Activated CD8-positive, alpha-beta T cell treated with anti-CD3 and anti-CD28 coated beads for 36 hours (primary cell): ENCODE measurements at places on chromosomes 6 and 20. TPM values are rescaled to one million over a fixed set of nuclear protein-coding genes. Genes with fewer than 3 reads are reported as not detected.

Gene IL20RA
- not detected for total RNA-seq

Gene UST
- 1.5 TPM for total RNA-seq

Gene MAFB
- not detected for total RNA-seq

Gene HTR1E
- not detected for total RNA-seq

Gene TMEM217
- total RNA-seq, result 4.0 TPM

Gene HUS1B
- total RNA-seq, result 0.40 TPM

Gene E2F1
- total RNA-seq, result 72.0 TPM

Gene RBPJL
- total RNA-seq, result not detected

Gene MYB
- 50.9 TPM for total RNA-seq

Gene LKAAEAR1
- total RNA-seq, result 0.43 TPM

Gene RHAG
- total RNA-seq, result not detected

Gene APCDD1L
- not detected for total RNA-seq

Gene RBM12
- total RNA-seq, result 114 TPM

Gene KIAA0408
- 2.6 TPM for total RNA-seq

Gene SIRPD
- not detected for total RNA-seq

Gene POPDC3
- not detected for total RNA-seq

- no peaks in the 10 kb centered on the region for H3K27me3 ChIP-seq
- no peak overlapping the region for H3K4me3 ChIP-seq
- no peaks in the 10 kb centered on the region for H3K36me3 ChIP-seq
These were observed 163.8 kb downstream of the AIG1 start for GRCh38 chr6:143224516-143224915.

GRCh38 chr6:31092769-31093505 lies 19.4 kb downstream of the C6orf15 start:
- H3K4me3 ChIP-seq, result no peak overlapping the region
- peaks cover 36% of the 10 kb centered on the region for H3K4me1 ChIP-seq
- H3K36me3 ChIP-seq, result no peaks in the 10 kb centered on the region
- no peaks in the 10 kb centered on the region for H3K27me3 ChIP-seq
- H3K27ac ChIP-seq, result no peak overlapping the region
- no peak for DNase-seq

GRCh38 chr6:48919555-48919954 lies 543.5 kb downstream of the MMUT start:
- H3K4me3 ChIP-seq, result no peak overlapping the region
- no peaks in the 10 kb centered on the region for H3K27me3 ChIP-seq
- H3K27ac ChIP-seq, result no peak overlapping the region

DNA sequence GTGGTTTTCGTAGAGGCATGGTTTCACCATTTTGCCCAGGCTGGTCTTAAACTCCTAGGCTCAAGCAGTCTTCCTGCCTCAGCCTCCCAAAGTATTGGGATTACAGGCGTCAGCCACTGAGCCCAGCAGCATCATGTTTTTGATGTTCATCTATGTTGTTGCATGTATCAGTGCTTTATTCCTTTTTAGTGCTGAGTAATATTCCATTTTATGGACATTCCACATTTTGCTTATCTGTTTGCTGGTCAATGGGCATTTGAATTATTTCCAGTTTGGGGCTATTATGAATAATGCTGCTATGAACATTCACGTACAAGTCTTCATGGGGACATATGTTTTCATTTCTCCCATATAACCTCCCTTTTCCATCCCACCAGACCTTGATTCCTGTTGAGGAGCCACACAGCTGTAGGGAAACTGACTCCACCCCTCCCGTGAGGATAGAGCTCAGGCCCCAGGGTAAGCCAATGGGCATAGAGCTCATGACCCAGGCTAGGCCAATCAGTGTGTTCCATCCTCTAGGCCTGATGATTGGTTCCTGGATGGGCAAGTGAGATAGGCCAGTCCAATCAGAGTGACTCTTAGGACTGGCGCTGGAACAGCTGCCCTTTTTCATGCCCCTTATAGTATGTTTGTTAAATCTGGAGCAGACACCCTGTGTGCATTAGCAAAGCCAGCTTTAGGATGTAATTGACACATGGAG lies 49.5 kb downstream of the DLGAP4 start:
- DNase-seq, result no peak
- peaks cover 9% of the 10 kb centered on the region for H3K27me3 ChIP-seq
- no peaks in the 10 kb centered on the region for H3K4me1 ChIP-seq
- no peak overlapping the region for H3K27ac ChIP-seq
- no peak overlapping the region for H3K4me3 ChIP-seq

DNA sequence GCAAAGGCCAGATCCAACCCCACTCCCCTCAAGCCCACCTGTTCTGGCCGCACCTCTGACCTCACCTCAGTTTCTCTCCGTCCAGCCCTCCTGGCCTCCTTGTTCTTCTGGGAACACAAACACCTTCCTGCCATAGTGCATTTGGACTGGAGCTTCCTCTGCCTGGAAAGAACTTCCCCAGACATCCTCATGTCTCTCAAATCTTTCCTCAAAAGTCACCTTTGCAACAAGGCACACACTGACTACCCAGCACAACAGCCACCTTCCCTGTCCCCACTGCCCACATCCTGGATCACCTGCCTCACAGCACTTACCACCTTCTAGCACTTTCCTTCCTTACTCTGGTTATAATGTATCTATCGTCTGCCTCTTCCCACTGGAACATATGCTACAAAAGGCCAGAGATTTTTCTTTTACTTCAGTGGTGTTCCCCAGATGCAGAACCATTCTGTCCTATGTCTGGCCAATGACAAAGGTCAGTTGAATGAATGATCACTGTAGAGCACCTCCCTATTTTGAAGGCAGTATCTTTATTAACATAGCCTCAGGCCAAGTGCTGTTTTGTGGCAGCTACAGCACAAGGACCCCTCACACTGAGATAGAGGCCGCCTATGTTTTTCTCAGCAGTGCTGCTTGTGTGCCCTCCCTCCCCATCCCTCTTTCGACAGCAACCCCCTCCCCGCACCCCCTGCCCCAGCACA lies 4.1 kb downstream of the HLA-B start:
- H3K27me3 ChIP-seq, result no peaks in the 10 kb centered on the region
- H3K36me3 ChIP-seq, result peaks cover 49% of the 10 kb centered on the region
- H3K27ac ChIP-seq, result peak overlapping the region; percentile 62
- H3K4me1 ChIP-seq, result peaks cover 45% of the 10 kb centered on the region

DNA sequence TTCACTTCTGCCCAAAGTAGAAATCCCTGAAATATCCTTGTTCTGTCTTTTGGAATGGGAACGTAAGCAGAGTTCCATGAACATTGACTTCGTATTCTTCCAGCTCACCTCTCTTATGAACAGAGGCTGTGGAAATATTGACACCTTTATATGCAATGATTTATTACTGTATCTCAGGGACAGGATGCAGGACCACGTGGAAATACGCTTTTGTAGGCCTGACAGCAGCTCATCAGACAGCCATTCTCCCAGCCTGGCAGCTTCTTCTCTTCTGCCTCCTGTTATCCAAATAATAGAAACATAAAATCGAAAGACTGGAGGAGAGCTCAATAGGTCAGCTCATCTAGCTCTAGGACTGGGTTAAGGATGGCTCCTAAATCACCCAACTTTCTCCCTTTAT lies 106.2 kb upstream of the DTNBP1 start:
- H3K36me3 ChIP-seq, result no peaks in the 10 kb centered on the region
- no peak overlapping the region for H3K27ac ChIP-seq
- H3K4me1 ChIP-seq, result peaks cover 20% of the 10 kb centered on the region
- no peak for DNase-seq

GRCh38 chr6:84425971-84426705 lies 198.7 kb upstream of the CEP162 start:
- H3K4me3 ChIP-seq, result no peak overlapping the region
- no peak overlapping the region for H3K27ac ChIP-seq
- no peaks in the 10 kb centered on the region for H3K36me3 ChIP-seq
- peaks cover 11% of the 10 kb centered on the region for H3K27me3 ChIP-seq
- no peak for DNase-seq

DNA sequence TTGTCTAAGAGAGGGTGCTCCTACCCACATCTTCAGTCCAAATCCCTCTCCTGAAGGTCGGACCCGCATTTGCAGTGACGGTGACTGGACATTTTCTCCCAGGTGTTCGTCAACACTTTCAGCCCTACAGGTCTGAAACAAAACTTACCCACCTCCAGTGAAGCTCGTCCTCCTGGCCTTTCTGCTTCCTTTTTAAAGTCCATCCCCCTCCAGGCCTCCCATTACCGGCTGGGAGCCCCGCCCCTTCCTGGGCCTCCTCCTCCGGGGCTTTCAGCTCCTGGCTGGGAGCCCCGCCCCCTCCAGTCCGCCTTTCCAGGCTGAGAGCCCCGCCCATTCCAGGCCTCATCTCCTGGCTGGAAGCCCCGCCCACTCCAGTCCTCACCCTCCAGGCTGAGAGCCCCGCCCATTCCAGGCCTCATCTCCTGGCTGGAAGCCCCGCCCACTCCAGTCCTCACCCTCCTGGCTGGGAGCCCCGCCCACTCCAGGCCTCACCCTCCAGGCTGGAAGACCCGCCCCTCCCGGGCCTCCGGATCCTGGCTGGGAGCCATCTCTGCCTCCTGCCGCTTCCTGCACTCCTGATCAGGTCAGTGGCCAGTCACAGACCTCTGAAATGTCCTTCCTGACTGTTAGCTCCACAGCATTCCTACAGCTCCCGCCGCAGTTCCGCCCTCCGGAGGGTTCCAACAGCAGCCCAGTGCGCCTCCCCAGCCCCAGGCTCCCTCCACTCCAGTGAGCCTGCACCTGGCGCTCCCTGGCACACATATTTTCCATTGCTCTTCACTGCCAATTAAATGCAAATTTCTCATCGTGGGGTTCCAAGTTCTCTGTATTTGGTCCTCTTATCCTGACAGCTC lies 98.5 kb downstream of the LY86 start:
- peak; percentile 13 for DNase-seq
- no peak overlapping the region for H3K27ac ChIP-seq
- H3K4me1 ChIP-seq, result peaks cover 35% of the 10 kb centered on the region
- H3K27me3 ChIP-seq, result peaks cover 4% of the 10 kb centered on the region

DNA sequence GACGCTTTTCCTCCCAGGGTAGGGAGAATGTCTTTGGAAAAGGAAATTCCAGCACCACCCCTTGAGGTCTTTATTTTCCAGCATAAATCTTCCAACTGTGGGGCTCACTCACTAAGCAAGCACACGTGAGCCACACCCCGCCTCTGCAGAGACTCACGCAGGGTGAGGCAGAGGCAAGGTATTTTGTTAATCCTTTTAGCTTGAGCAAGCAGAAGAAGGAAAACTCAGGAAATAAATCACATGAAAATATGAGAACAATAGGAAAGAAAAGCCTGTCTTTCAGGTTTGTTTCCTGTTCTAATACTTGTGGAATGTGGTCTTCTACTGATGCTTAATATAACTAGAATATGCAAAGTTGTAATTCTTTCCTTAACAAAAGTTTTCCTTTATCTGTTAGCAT lies 4.1 kb upstream of the PHACTR2 start:
- no peak overlapping the region for H3K4me3 ChIP-seq
- H3K36me3 ChIP-seq, result peaks cover 2% of the 10 kb centered on the region
- DNase-seq, result no peak
- H3K4me1 ChIP-seq, result peaks cover 4% of the 10 kb centered on the region
- H3K27me3 ChIP-seq, result peaks cover 20% of the 10 kb centered on the region
- no peak overlapping the region for H3K27ac ChIP-seq

GRCh38 chr6:165308926-165309731 lies at the start of gene C6orf118:
Gene C6orf118 (minus strand): TSS chr6:165309605. CDS start chr6:165309586, 19 bp downstream.
- H3K4me3 ChIP-seq, result no peak within 1 kb of the TSS
- no peak within 1 kb of the TSS for H3K27ac ChIP-seq
- H3K36me3 ChIP-seq, result no peaks in the 10 kb centered on the region
- no peaks in the 10 kb centered on the region for H3K27me3 ChIP-seq
- H3K4me1 ChIP-seq, result no peaks in the 10 kb centered on the region
- peak; percentile 7 for DNase-seq

DNA sequence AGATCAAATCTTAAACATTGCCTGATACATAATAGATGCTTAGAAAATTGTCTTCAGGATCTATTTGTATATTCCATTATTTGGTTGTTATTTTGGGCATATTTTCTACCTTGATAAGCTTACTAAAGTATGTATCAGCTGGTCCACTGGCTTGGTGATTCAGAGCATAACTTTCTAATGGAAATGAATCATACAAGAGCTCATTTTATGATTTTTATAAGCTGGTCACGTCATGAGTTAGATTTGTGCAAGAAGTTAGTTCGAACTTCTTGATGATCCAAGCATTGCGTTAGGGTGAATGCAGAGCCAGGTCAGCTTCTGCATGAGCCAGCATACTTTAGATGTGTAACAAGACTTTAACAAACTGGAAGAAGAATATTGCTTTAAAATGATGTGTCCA lies 144.5 kb upstream of the FLRT3 start:
- no peaks in the 10 kb centered on the region for H3K36me3 ChIP-seq
- no peak overlapping the region for H3K27ac ChIP-seq
- H3K27me3 ChIP-seq, result no peaks in the 10 kb centered on the region
- no peak for DNase-seq
- H3K4me1 ChIP-seq, result no peaks in the 10 kb centered on the region
- H3K4me3 ChIP-seq, result no peak overlapping the region

- H3K4me1 ChIP-seq, result peaks cover 50% of the 10 kb centered on the region
- DNase-seq, result no peak
- H3K4me3 ChIP-seq, result no peak overlapping the region
- H3K27ac ChIP-seq, result peak overlapping the region; percentile 96
- H3K27me3 ChIP-seq, result no peaks in the 10 kb centered on the region
These were observed 221.7 kb upstream of the TAB2 start for GRCh38 chr6:149095842-149096241.

DNA sequence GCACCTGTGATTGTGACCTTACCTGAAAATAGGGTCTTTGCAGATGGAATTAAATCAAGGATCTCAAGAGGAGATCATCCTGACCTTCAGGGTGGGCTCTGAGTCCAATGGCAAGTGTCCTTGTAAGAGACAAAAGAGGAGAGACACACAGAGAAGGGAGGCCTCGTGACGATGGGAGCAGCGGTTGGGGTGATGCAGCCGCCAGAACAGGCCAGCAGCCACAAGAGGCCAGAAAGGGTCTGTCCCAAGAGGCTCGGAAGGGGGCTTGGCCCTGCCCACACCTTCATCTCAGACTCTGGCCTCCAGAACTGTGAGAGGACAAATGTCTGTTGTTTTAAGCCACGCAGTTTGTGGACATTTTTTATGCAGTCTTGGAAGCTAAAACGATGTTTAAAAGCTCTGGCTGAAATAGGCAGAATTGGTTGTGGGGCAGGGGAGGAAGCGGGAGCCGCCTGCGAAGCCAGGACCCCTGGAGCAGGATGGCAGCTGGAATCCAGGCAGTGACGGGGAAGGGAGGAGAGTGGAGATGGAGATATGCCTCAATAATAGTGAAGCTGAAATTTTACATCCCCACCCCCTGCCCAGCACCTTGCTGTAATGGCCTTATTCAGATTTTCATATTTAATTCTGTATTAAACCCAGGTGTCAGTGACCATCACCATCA lies 216.4 kb downstream of the ANKRD60 start:
- DNase-seq, result no peak
- H3K27ac ChIP-seq, result no peak overlapping the region
- no peak overlapping the region for H3K4me3 ChIP-seq
- H3K4me1 ChIP-seq, result peaks cover 13% of the 10 kb centered on the region
- peaks cover 9% of the 10 kb centered on the region for H3K27me3 ChIP-seq

- no peak overlapping the region for H3K4me3 ChIP-seq
- peaks cover 5% of the 10 kb centered on the region for H3K4me1 ChIP-seq
- DNase-seq, result no peak
- H3K27me3 ChIP-seq, result no peaks in the 10 kb centered on the region
- no peak overlapping the region for H3K27ac ChIP-seq
- H3K36me3 ChIP-seq, result peaks cover 2% of the 10 kb centered on the region
These were observed 72.3 kb downstream of the NCOA7 start for GRCh38 chr6:125863023-125863422.
